ENCODE measurements at places on chromosomes 5 and 9.

GRCh38 chr9:15572200-15572770 is 19.4 kb downstream of the CCDC171 start:
- no peak for DNase-seq

- no peak for DNase-seq
Measured at GRCh38 chr9:71758785-71759184, 9.5 kb downstream of the CEMIP2 start.

DNA sequence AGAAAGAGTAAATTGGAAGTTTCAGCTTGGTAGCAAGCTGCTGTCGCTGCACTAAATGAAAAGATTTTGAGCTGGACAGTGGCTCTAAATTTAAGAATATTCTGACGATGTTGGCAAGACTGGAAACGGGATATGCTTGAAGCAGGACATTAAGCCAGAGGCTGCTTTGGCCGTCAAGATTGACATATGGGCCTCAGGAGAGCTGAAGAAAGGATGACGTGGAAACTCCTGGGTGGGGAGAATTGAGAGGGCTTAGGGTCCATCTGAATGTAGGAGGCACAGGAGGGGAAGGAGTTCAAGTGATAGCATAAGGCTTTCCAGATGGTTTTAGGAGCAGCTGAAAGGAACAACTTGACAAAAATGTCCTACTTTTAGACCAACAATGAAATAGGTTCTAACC is 108.9 kb downstream of the PAPPA start:
- DNase-seq: no peak

DNA sequence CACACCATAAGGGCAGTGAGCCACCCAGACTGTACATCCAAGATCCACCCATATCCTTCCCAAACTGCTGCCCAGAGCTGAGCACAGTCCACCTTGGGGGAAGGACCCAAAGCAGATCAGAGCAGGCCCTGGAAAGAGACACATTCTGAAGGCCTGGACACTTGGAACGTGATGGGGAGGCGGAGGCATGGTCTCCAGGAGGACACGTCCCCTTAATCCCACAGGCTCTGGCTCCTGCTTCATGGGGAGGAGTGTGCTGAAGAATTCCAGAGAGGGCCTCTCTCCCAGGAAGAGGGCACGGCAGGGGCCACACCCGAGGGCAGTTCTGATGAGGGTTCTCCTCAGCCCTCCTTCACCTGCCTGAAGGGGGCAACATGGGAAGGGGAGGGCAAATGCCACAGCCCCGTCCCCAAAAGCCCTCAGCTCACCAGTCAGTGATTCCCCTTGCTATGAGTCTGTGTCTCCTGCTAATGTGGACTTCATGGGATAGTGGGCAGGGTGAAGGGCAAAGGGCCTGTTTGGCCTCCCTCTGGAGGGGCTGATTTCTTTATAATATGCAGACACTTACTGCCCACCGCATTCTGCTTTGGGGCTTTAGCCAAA is 276.8 kb downstream of the ENC1 start:
- no peak for DNase-seq

GRCh38 chr9:87277346-87277745 is 220.3 kb upstream of the DAPK1 start:
- no peak for DNase-seq

GRCh38 chr5:159223469-159223868 is 14.1 kb upstream of the RNF145 start:
- no peak for DNase-seq
